Non-pigmented ciliary epithelial cell (primary cell): ENCODE measurements at places on chromosomes 16 and 17.

DNA sequence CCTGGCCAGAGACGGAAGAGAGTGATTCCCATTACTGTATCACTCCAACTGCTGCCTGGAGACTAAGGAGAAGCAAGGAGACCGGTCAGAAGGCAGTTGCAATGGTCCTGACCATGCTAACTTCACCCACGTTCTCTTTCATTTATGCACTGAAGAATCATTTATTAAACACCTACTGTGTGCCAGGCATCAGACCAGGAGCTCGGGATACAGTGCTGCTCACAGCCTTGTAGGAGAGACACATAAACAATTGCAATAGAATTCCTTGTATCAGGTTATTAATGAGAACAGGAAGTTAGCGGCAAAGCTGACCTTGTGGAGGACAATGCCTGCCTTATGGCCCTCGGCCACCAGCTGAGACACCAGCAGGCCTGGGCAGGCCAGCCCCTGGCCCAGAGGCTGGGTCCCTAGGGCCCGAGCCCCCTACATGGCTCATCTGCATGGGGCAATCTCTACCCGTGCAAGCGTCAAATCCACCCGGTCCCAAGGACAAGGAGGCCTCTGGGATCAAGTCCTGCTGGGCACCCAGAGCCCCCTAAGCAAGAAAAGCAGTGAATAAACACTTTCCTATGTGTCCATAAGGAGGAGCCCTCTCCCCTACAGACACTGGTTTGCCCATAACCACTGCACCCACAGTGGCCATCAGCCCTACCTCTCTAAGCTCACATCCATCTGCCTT is 8.6 kb upstream of the ENPP7 start:
- DNase-seq = no peak

DNA sequence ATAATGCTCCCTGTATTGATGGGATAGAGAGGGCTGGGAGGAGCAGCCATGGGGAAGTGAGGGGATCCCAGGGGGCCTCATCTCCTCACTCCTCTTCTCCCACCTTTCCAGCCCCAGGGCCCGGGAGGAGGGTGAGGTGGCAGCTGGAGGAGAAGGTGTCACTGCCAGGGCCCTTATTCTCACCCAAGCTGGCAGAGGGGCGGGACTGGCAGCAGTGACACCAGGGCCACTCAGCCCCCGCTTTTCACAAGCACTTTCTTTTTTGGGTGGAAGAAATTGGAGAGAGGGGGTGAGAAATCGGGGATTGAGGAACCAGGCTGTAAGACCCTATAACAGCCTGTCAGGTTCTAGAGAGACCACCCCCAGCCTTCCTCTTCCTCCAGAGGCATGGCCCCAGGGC is 2.4 kb upstream of the TBX21 start:
- DNase-seq = no peak

- DNase-seq = no peak
These were observed 2.4 kb downstream of the VEZF1 start for GRCh38 chr17:57985675-57985974.

DNA sequence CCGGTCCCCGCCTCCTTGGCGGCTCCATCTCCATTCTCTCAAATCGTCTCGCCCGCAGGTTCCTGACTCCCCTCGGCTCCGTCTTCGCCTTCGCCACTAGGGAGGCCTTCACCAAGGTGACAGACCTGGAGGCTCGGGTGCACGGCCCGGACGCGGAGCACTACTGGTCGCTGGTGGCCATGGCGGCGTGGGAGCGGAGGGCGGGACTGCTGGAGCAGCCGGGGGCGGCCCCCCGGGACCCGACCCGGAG is 862 bp downstream of the GLTPD2 start:
- no peak for DNase-seq

GRCh38 chr17:38602453-38602852 is 3.3 kb downstream of the SRCIN1 start:
- no peak for DNase-seq

DNA sequence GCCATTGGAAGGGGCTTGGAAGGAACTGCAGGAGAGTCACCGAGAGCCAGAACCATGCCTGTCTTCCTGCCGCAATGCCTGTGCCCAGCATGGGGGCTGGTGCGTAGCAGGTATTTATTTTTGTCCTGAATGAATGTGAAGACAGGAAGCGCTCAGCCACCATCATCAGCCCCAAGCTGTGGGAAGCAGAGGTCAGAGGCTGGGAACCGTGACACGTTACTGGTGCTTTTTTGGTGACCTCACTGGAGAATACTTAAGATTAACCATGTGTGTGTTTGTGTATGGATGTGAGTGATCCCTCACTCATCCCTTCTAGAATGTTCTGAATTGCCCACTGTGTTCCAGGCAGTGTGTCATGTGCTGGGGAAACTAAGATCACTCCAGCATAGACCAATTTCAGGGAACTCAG is 343.8 kb downstream of the SNX29 start:
- peak; percentile 67 for DNase-seq

- no peak for DNase-seq
These were observed 12.2 kb upstream of the MRPS23 start for GRCh38 chr17:57861790-57862693.

GRCh38 chr17:14760212-14760611 is 459.3 kb downstream of the HS3ST3B1 start:
- no peak for DNase-seq

DNA sequence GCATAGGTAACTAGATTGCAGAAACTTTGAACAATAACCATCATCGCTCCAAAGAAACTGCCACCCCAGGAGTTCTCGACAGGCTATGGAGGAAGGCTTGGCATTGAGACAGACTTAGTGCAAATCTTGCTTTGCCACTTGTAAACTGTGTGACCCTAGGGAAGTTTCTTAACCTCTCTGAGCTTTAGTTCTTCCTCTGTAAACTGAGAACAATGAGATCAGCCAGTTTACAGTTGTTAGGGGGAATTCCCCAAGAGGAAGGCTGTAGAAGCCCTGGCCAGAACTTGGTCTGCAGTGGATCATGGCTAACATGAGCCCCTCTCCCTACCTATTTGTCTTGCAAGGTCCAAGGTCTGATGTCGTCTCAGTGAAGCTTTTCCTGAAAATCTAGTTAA is 78.9 kb downstream of the NT5M start:
- no peak for DNase-seq

DNA sequence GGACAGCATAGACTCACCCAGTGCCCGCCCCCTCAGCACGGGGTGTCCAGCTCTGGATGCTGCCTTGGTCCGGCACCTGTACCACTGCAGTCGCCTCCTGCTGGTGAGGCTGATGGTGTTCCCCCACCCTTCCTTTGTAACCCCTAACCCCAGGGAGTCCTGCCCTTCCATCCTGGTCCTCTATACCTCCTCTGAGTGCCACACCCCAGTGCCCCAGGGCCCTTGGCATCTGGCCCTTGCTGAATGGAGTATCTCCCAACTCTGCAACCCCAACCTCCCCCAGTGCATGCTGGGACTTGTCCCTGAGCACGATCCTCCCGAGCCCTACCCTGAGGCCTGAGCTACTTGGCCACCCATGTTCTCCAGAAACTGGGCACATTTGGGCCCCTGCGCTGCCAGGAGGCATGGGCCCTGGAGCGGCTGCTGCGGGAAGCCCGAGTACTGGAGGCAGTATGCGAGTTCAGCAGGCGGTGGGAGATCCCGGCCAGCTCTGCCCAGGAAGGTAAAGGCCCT is 15.8 kb downstream of the RIPOR1 start:
- DNase-seq = no peak

- no peak for DNase-seq
These were observed 104.7 kb upstream of the CRHR1 start for GRCh38 chr17:45679426-45679825.

GRCh38 chr16:87954826-87955225 is 3.6 kb downstream of the BANP start:
- no peak for DNase-seq

GRCh38 chr16:88951989-88952388 is 25.0 kb downstream of the CBFA2T3 start:
- no peak for DNase-seq

- no peak for DNase-seq
These were observed 879 bp downstream of the SOCS1 start for GRCh38 chr16:11254913-11255736.

DNA sequence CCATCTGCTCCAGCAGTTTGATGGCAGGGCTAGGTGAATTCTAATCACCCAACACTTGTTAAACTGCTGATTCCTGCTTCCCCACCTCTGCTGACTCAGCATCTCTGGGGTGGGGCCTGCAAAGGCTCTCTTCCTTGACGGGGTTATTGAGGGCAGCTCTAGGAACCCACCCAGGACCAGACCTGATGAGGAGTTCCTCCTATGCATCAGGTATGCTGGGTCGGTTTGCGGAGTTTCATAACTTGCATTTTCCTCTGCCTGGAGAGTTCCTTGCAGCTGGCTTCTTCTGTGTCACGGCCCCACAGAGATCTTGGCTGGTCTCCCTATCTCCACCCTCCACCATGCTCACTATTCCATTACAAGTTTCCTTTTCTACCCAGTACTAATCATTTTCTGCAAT is 93.4 kb upstream of the CCL2 start:
- no peak for DNase-seq

DNA sequence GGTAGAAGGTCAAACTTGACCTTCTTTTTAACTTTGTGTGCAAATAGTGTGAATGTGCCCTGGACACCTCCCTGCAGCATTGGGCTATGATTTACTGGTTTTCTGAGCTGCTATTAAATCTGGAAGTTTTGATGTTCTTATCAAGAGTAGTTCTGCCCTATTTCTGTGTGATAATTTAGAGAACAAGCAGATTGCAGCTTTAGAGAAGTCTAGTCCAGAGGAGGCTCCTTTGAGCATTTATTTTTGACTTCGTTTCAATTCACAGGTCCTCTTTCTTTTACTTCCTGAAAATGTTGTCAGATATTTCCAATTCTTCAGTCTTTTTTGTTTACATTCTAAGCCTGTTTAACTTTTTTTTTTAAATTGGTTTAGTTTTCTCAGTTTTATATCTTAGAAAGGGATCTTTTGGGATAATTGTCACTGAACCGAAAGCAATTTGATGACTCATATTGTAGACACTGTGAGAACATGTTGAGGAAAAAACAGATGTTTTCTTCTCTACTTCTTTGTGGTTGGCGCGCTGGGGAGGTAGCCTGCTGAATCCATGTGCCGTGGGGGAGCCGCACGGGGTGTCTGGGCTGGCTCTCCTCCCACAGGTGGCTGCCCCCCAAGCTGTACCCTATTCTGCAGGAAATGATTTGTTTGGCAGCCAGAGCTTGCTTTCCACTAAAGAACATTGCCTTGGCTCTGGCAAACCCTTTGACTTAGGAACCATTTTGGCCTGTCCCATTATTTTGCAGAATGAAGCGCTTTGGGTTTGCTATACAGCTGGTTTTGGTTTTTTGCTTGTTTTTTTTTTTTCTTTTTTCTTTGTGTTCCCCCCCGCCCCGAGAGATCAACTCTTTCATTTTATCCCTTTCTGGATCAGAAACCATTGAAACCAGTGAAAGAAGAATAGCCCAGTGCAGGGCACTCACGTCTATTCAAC is 53.4 kb downstream of the MFSD11 start:
- DNase-seq = peak; percentile 41

DNA sequence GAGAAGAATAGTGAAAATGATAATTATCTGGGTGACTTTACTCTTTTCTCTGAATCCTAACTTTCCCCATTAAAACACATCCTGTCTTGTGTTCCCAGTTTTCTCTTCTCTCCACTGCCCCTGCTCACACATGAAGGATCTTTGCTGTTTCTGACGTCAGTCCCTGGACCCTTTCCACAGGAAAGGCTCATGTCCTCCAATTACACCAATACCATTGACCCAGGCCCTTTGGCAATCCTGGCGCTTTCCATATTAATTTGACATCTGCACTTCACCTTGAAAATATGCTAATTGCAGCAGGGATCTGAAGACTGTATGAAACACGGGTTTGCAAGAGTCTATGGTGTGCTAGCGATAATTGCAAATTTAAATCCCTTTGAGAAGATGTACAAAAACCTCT is 170.2 kb upstream of the GOT2 start:
- no peak for DNase-seq
